ENCODE measurements at places on chromosomes 11 and 22.
A peak's percentile ranks its signal among the peaks of the same experiment; 100 is the strongest.

- no peak for DNase-seq
Observed at GRCh38 chr11:105032495-105032894, 2.4 kb downstream of the CASP1 start.

DNA sequence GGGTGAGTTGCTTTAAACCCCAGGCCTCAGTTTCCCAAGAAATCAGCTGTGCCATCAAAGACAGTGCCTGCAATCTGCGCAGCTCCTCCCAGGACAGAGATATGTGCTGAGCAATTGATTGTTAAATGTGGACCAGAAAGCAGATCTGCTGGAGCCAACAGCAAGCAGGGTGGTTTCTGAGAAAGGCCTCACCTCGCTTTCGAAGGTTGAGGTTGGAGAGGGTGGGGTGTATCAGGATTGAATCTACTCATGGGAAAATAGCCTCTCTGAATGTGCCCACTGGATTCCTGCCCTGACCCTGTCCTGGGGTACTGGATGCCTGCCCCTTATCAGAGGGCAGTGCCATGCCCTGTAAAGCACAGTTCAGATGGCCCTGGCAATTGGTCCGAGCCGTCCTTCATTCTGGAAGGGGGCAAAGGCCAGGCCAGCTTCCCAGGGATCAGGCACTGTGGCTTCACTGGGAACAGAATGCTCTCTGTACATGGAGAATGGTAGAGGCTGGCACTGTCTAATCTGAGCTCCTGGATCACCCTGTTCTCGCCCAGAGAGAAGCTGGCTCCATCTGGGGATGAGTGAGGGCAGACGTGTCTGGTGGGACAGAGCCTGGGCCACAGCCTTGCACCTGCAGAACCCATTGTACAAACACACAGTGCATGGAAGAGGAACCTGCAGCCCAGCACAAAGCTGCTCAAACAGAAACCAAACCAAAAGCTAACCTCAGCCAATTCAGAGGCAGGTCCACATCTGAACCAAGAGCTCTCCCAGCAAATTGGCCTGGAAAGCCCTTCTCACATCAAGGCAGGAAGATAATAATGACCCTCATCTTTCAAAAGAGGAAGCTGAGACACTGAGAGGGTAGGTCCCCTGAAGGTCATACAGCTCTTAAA, 15.2 kb downstream of the DHCR7 start:
- DNase-seq = no peak

GRCh38 chr22:23527971-23528740, 51.9 kb downstream of the IGLL1 start:
- DNase-seq = no peak

DNA sequence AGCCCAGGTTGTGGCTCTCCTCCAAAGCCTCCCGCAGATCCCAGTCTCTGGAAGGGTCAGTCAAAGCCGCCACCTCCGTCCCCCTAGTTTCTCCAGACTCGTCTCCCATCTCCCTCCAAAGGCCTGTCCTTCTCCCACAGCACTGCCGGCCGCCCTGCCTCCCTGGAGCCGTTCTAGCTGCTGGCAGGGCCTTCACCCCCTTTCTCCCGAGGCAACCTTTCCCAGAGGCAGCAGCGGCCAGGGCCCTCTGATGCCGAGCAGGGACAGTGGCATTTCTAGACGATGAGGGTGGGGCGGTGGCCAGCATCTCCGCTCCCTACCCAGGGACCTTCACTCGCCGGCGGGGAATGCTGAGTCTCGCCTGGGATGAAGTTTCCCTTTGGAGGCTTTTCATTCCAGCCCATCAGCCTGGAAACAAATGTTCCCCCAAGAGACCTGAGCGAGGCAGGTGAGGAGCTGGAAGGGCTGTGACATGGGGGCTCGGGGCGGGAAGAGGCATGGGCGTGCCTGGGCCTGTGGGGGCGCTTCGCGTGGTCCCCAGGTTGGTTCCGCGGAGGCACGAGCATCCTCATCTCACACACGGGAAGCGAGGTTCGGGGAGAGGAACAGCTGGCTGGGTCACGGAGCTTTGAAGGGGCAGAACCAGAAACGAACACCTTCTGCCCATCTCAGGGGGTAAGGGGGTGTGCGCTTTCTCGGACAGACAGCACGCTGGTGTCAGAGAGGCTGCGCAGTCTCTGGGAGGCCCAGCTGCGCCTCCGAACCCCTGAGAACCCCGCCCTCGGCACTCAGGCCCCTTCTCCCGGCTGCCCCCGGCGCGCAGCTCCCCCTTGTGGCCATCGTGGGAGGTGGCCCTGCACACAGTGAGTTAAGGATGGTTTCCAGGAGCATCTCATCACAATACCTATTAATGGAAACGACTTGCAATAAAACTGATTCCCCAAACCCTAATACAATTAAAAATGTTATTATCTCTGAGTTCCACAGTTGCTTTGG, 18.1 kb upstream of the KLHL35 start:
- peak; percentile 13 for DNase-seq

- DNase-seq = no peak
Observed at GRCh38 chr22:36673821-36674220, 29.7 kb downstream of the CACNG2 start.

DNA sequence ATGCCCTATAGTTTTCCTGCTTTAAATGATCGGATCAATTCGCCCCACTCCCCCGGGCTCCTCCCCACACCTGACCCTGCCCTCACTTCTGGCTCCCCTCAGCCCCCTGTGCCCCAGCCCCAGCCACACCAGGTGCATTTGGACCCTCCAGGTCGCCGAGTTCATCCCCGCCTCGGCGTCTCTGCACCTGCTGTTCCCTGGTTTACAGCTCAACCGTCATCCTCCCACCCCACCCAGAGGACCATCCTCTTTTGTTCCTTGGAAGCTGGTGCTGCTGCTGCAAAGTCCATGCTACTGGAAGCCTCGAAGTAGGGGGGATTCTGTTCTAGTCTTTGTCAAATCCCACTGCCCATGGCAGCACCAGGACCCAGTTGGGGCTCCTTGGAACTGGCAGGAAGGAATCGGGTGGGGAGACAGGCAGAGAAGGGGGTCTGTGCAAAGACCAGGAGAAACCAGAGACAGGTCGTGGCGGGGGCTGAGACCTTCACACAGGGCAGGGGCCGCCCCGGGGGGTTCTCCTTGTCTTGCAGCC, 4.5 kb upstream of the MUC5B start:
- DNase-seq = no peak

DNA sequence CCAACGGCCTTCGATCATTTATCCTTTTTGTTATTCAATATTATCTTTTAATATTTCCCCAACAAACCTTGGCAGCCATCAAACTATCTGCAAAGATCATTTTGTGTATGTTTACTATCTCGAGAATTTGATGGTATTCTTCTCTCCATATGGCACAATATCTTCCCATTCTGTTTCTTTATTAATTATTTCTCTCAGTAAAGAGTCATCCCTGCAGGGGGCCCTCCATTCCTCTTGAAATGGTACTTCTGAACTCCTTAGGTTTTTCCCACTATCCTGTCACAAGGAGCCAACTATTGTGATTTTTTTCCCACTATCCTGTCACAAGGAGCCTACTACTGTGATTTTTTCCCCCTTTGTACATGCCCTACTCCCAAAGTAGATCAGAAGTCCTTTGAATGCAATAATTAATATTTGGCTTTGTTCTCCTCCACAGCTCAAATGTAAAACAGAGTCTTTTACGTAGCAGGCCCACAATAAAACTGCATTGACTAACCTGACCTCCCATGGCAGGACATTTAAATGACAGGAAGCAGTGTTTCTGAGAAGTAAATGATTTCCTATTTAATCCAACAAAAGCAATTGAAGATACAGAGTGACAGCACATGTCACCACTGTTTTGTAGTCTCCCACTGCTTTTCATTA, 43.3 kb downstream of the PDGFD start:
- no peak for DNase-seq

DNA sequence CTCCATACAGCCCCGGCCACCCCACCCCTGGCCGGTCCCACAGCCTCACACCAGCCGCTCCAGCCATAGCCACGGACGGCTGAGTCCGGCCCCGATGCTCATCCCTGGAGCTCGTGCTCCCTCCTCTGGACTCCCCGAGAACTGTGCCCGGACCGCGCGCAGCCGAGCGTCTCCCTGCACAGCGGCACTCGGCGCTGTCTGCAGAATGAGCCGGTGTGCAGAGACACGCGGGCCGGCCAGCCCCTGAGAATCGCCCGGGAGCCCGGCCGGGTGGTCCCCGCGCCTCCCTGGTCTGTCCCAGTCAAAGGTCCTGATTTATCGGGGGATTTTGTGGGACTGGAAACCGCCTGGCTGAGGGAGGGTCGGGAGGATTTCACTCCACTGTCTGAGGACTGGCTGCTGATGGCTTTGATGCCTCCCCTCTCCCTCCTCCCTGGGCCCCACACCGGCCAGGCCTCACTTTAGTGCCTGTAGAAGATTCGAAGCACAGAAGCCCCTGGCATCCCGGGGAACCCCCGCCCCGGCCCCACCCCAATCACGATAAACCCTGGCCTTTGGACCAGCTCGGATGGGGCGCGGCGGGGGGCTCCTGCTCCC, 102.7 kb downstream of the BRD1 start:
- peak; percentile 64 for DNase-seq

GRCh38 chr11:14643697-14644225, at the start of gene PDE3B:
Gene PDE3B (plus strand): TSS chr11:14643804. CDS start chr11:14644076, 272 bp downstream.
- peak; percentile 80 for DNase-seq

GRCh38 chr11:32615422-32615821, 31.8 kb downstream of the EIF3M start:
- DNase-seq = no peak

DNA sequence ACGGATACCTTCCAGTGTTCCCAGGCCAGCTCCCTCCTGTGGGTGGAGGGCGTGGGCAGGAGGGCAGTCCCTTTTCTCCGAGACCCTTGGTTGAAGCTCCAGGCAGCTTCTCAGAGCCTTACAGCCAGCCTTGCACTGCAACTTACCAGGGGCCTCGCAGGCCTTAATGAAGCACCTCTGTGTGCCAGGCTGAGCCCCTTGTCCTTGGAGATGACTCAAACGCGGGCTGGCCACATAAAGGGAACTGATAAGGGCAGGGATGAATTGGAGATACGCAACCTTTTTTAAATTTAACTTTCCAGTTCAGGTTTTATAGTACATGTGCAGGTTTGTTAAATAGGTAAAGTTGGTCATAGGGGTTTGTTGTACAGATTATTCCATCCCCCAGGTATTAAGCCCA, 72.7 kb downstream of the WNT7B start:
- DNase-seq = no peak

GRCh38 chr11:111957663-111958444, 20.7 kb downstream of the DIXDC1 start:
- DNase-seq = no peak

All from CD4-positive, alpha-beta T cell treated with Interleukin-1 beta for 1 hour (primary cell).